ENCODE measurements at places on chromosomes 12 and 14.

DNA sequence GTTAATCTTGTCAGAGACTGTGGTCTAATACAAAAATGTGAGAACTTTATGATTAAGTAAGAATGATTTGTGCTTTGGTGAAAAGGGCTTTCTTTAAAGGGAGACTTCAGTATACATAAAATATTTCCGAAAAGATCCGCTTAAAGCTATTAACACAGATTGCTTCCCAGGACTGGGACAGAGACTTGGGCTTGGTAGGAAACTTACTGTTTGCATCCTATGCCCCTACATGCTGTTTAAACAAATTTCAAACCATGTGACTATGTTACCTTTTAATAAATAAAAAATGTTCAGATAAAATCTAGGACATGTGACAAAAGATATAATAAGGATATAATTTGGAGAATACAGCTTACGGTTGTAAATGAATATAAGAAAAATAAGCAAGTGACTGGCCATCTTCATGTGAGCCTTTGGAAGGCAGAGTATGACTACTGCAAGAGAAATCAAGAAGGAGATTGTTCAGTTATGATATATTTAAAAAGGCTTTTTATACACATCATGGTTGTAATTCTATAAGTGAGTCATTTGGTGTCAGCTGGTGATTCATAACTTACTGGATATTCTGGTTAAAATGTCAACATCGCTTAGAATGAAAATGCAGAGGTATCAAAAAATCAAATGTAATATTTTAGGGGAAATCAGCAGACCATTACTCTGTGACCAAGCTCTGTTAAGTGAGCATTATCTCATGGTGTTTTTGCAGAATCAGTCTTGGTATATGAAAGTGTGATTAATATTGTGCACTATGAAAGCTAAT, 234.7 kb upstream of the E2F7 start:
- DNase-seq: no peak

- no peak for DNase-seq
These were observed 583.9 kb upstream of the TBX3 start for GRCh38 chr12:115267891-115268290.

DNA sequence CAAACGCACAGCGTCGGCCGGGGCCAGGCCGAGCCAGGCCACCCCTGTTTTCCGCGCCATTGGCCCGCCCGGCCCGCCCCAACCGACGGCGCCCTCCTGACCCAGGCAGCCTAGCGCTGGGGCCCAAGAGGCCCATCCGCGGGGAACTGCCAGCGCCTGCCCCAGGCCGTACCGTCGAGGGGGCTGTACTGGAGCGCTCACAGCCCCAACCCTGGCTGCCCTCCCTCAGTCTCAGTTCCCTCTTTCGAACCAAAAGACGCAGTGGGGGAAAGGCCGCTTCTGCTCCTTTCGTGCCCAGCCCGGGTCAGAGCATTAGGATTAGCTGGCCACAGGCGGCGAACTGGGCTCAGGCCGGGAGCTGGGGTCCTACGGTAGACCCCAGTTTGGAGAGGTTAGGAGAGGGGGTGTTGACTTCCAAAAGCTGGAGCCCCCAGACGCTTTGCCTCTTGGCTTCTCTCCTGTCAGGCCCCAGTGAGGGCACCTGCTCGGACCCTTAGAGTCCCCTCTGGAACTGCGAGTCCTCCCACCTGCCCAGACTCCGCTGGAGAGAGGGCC, 1.9 kb downstream of the NKX2-1 start:
- DNase-seq: no peak

DNA sequence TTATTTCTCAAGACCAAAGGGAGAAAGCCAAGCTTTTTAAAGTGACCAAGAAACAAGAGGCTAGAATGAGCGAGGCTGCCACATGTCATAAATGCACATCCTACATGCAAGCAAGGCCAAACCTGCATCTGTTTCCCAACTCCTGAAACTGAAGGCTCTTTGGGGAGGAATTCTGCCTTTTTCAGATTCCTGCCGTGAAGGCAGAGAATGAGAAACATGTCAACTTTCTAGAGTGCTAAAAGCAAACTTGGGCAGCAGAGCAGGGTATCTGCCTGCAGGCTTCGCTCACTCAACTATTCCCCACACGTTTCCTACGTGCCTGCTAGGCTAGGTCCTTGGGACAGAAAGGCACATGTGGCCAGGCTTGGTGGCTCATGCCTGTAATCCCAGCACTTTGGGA, 15.2 kb downstream of the DPF3 start:
- DNase-seq: no peak

DNA sequence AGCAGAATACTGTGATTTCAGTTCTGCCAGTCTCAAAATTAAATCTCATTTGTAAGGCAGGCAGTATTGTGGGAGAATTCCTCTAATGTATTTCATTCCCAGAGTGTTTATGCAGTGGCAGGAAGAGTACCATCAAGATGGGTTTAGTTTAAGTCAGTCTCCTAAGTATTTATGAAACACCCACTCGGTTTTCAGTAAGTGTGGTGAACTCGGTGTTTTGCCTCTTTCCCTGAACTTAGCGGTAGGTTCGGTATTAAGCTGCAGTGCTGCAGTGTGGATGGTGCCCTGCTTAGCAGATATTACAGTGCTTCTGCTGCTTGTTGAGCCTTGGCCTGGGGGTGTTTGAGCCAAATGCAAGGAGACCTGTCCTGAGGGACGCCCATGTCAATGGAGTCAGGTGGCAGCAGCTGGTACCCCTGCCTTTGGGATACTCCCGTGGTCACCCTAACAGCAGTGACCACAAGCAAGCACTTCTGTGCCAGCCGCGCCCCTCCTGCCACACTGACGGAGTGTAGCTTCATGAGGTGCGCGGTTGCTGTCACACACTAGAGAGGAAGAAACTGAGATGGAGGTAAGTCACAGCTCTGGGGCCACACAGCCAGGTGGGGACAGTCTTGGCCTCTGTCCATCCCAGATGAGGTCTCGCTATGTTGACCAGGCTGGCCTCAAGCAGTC, 15.8 kb downstream of the COA8 start:
- DNase-seq: no peak

- DNase-seq: no peak
These were observed 38.2 kb upstream of the SYCP3 start for GRCh38 chr12:101777485-101777884.

DNA sequence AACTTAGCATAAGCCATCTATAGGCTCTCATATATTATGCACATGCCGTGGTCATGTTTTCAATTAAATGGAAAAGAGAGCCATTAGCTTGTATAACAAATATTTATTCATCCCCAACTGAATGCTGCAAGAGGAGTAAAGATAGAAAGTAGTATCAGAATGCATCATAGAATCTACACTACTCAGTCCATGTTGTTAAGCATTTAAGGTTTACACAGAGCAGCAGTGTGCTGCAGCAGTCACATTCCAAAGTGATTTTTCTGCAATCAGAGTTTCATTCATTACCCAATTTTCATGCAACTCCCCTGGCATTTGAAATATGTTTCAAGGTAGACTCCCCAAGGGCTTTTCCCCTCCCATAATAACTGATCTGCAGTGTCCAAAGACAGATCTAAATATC, 82.2 kb upstream of the LMO3 start:
- no peak for DNase-seq

DNA sequence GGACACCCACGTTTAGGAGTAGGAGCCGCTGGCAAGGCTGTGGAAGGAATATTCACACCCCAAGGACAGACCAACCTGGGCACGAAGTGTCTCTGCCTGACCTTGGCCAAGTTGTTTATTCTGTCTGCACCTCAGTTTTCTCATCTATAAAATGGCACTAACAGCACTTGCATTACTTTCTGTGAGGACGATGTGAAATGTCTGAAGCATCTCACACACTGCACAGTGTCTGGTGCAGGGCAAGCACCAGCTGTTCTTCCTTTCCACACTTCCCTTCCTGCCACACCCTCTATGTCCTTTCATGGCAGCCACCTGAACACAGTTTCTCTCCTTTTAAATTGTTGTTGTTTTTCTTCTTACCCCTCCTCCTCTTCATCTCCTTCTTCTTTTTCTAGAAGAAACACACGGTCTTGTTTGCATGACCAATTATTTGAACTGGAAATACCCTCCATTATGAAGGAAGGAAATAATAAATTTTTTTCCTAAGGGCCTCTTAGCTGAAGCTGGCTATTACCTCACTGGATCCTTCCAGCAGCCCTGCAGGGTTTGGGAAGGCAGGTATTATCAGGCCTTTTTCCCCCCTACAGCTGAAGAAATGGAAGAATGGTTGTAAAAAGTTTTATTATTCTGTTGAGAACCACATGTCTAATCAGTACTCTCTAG, 42.9 kb upstream of the ATP23 start:
- no peak for DNase-seq

DNA sequence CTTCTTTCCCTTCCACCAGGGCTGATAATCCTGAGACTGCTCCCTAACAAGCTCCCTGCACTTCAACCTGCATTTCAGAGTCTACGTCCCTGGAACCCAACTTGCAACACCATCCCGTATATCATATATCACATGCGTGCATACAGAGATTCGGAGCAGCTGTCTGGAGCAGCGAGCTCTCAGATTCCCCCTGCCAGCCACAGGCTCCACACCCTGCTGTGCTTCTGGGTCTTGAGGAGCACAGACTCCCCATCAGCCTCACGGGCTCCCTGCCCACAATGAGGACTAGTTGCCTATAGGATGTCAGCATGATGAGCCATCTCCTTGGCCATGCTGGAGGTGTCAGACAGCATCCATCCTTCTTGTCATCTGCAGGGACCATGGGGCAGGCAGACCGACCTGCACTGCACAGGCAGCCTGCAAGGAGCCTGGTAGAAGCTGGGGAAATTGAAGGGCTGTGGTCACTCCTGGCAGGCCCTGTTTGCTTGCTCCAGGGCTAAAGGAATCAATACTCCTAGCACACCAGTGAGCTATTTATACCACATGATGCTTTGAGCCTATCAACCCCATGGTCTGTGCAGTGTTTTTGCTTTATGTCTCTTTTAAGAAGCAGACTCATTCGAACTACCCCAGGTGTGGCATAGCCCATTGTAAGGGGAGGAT, 19.6 kb upstream of the HDAC7 start:
- no peak for DNase-seq

DNA sequence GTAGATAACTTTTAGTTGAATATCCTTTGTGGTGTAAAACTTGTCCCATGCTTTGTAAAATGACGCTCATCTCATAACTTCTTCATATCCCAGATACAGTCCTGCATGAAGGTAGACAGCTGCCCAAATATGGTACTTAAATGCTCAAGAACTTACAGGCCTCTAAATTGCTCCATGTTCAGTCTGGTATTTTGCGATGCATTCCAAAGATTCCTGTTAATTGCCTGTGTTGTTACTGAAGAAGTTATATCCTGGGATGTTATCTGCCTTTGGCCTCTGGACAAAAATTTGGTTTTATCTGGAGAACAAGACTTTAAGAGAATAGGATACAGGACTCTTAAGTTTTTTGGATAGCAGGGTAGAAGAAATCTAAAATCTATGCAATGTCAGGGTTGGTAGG, 473.0 kb downstream of the PCNX1 start:
- DNase-seq: no peak

GRCh38 chr14:103547455-103547940, 15.0 kb downstream of the BAG5 start:
- no peak for DNase-seq

GRCh38 chr14:64726585-64726890, 22.3 kb downstream of the PLEKHG3 start:
- DNase-seq: no peak

DNA sequence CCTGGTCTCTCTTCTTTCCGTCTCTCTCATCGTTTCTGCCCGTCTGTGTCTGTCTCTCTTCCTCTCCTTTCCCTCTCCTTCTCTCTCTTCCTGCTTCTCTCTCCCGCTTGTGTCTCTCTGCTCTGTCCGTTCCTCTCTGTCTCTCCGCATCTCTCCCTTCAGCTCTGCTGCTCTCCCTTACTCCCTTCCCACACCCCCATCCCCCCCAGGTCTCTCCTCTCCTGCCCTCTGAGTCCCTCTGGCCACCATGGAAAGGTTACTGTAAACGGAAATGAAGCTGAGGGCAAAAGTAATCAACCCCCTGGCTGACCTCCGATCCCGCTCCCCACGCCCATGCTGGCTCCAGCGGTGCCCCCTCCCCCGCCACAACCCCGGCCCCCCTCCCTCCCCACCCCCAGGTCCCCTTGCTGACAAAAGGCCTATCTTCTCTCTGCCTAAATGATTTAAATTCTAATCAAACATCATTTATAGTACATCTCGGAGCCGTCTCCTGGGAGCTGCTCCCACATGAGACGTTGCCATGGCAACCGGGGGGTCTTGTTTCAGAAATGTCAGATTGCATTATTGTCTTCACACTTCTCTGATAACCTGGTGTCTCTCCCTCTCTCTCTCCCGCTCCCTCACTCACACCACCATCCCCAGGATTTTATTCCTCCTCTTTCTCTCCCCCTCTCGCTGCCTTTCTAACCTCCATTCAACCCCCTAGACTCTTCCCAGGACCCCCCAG, 203.8 kb downstream of the RBM19 start:
- no peak for DNase-seq

- DNase-seq: no peak
These were observed 41.5 kb downstream of the SPPL3 start for GRCh38 chr12:120862664-120863063.

- no peak for DNase-seq
These were observed 88.8 kb downstream of the ACTN1 start for GRCh38 chr14:68890173-68890931.

DNA sequence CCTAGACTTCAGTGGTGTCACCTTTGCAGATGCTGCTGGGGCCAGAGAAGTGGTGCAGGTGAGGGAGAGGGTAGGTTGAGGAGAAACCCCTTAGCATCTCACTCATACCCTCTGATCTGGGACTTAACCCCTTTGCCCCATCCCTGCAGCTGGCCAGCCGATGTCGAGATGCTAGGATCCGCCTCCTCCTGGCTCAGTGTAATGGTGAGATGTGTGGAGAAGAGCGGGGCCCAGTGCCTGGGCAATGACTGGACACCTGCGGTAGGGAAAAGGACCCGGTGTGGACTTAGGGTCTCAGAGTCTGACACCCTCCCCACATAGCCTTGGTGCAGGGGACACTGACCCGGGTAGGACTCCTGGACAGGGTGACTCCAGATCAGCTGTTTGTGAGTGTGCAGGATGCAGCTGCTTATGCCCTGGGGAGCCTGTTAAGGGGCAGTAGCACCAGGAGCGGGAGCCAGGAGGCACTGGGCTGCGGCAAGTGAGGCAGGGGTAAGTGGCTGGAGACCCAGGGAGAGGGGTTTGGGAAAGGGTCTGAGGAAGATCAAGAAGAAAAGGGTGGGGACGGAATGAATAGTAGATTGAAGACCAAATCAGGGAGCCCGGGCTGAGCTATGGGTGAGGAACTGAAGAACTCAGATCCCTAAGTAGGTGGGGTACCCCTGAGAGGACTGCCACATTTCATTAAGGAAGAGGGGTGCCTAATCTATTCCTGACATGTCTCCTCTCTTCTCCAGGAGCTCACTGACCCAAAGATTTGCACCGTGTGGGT, 7.6 kb downstream of the B4GALNT1 start:
- DNase-seq: no peak

DNA sequence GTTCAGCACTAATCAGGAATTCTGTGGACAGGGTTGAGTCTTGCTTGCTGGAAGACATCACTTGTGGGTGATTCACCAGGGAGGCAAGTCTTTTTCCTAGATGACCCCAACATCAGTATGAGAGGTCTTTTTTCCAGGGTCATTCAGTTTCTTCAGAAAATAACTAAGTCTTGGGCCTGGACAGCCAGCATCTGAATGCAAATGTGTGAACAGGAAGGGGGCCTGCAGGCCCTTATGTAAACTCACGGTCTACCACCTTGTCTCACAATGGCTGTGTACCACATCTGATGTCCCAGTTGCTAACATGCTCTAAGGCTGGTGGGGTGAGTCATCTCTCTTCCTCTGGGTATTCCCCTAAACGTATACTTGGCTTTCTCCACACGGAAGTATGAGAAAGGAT, 79.2 kb downstream of the HECTD4 start:
- no peak for DNase-seq

- DNase-seq: no peak
These were observed 439.1 kb downstream of the FOXG1 start for GRCh38 chr14:29205658-29206057.

- no peak for DNase-seq
These were observed 64.9 kb upstream of the FZD10 start for GRCh38 chr12:130097342-130097741.

Measured in NCI-H446 treated with DMSO at 0.1 percent for 48 hours (cell line).